Small intestine (tissue), 16 donors: ENCODE measurements at places on chromosomes 5 and 9.

GRCh38 chr5:55232985-55233928, at the start of gene CCNO:
Gene CCNO (minus strand): TSS chr5:55233608. CDS start chr5:55233523, 85 bp downstream.
- DNase-seq, result peak; percentile 69

- no peak for DNase-seq
Observed at GRCh38 chr5:171205375-171205774, 103.7 kb upstream of the TLX3 start.

DNA sequence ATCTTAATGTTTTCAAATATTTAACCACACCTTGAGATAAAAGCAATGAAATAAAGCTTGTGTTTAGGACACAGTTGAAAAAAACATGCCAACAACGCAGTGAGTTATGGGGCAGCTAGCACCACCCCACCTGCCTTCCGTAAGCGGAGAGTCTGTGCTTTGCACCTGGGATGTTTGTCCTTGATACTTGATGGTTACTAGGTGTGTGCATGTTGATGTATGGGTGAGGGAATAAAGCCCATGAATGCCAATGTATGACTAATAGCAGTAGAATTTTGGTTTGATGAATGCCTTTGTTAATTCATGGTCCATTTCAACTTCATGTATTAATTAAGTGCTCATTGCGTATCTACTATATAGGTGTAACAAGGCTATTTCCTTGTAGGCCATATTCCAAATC, 74.0 kb downstream of the PCSK5 start:
- DNase-seq, result peak; percentile 95

GRCh38 chr9:30732060-30732459, 1652.4 kb upstream of the ACO1 start:
- no peak for DNase-seq

- no peak for DNase-seq
Observed at GRCh38 chr5:97157689-97158088, 15.3 kb upstream of the LIX1 start.

GRCh38 chr5:163569284-163569683, 63.9 kb downstream of the MAT2B start:
- no peak for DNase-seq

DNA sequence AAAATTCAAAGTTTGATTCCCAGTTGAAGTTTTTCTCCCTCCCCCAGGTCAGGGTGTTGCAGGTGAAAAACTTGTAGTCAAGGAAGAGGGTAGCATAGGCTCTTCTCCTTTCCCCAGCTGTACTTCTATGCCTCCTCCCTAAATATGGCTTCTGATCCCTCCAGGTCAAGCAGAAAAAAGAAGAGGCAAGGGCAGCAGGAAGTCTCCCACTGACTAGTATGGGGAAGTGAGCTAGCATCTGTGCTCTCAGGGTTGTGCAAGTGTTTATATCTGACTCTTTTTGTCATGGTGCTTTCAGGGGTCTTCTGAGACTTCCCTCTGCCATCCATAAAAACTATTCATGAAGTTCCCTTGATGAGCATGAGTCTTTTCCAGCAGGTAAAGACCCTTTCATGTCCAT, 76.0 kb downstream of the ATPSCKMT start:
- no peak for DNase-seq

GRCh38 chr5:163506095-163506457, 657 bp downstream of the MAT2B start:
- DNase-seq, result no peak

GRCh38 chr9:2043881-2044462, 28.8 kb downstream of the SMARCA2 start:
- DNase-seq, result peak; percentile 49

DNA sequence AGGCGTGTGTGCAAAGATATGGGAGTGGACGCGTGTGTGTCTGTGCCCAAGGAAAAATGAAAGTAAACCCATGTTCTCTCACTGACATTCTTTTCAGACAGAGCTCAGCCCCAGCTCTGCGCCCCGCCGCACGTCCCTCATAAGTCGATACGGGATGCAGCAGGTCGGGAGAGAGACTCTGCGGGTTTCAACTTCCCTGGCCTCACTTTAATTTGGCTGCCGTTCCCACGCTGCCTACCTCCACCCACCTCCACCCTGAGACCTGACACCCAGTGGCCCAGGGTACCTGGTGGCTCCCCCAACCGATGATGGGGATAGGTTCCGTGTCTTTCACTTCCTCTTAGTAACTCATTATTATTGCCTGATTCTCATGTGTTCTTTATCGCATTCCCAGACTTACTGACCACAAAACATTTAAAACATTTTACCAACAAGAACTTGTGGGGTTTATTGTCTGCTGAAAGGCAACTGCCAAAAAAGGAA, 19.4 kb downstream of the LHX2 start:
- peak; percentile 28 for DNase-seq

DNA sequence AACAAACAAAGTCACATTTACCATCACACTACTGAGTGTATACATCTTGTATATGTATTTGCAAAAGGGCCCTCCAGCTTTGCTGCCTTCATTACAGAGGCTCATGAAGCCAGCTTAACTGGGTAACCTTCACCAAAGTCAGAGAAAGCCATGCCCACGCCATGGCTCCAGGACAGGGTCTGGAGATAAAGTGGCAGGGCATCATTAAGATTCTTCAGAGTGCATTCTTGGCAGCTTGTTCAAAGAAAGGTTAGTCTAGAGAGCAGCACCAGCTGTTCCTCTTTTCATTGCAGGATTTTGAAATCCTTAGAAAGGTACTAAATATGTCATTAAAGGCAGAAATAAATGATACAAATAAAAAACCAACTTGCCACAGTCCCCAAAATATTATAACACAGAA, 333.2 kb downstream of the NDUFS4 start:
- DNase-seq, result no peak

- no peak for DNase-seq
Observed at GRCh38 chr9:22457448-22457847, 10.8 kb downstream of the DMRTA1 start.

DNA sequence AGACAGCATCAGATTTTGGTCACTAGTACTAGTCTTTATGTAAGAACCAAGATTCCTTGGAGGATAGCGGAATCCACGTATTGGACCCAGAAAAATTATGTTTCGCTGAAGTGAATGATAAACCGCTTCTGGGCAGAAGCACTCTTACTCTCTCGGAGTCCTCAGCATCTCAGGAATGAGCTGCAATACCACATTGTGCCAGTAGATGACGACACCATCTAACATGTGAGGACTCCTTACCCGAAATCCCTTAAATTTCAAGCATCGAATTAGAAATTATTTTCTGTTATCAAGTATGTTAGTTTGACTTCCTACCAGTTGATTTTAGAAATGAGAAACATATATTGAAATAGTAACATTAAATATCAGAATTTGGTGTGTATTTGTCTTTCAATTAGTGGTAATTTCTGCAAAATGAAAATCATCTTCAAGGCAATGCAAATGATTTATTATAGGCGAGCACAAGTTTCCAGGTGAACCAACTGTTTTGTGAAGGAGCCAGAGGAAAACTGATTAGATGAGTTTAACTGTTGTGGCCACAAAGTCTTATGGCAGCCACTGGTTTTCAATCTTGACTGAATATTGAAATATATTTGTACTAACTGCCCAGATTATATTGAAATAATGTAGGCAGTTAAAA, 66.0 kb upstream of the CAMK4 start:
- DNase-seq, result peak; percentile 66
